ENCODE measurements at places on chromosomes 7 and 10.

DNA sequence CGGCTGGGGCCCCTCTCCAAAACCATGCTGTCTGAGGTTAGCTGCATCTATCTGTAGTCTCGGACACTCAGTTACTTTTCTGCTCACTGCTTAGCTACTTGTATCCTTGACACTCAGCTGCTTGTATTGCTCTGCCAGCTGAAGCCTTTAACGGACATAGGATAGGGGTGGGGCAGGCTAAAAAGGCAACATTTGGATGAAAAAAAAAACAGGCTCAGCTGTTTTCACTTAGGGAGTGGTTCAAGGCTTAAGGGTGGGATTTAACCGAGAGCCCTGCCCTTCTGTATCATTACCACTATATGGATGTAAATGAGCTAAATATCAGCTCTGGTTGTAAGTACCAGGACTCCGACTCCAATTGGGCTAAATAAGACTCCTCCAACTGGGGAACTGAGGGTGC lies 28.6 kb downstream of the LSMEM1 start:
- no peak for DNase-seq

DNA sequence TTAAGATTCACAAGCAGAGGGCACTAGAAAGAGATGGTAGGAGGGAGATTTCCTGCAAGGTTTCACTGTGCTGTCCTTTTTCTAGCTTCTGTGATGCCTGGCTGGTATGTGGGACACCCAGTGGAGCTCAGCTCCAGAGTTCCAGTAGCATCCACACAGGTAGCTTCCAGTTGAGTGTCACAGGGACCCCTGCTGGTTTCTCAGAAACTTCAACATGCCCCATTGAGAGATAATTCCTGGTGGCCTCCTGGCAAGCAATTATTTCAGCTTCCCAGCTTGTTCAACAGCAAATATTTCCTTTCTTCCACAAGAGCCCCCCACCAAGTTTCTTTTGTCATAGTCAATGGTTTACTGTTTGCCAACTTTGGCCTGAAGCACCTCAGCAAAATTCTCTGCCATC lies 858.7 kb downstream of the REEP3 start:
- peak; percentile 49 for DNase-seq

- no peak for DNase-seq
Measured at GRCh38 chr10:75922435-75922834, 491.0 kb downstream of the LRMDA start.

DNA sequence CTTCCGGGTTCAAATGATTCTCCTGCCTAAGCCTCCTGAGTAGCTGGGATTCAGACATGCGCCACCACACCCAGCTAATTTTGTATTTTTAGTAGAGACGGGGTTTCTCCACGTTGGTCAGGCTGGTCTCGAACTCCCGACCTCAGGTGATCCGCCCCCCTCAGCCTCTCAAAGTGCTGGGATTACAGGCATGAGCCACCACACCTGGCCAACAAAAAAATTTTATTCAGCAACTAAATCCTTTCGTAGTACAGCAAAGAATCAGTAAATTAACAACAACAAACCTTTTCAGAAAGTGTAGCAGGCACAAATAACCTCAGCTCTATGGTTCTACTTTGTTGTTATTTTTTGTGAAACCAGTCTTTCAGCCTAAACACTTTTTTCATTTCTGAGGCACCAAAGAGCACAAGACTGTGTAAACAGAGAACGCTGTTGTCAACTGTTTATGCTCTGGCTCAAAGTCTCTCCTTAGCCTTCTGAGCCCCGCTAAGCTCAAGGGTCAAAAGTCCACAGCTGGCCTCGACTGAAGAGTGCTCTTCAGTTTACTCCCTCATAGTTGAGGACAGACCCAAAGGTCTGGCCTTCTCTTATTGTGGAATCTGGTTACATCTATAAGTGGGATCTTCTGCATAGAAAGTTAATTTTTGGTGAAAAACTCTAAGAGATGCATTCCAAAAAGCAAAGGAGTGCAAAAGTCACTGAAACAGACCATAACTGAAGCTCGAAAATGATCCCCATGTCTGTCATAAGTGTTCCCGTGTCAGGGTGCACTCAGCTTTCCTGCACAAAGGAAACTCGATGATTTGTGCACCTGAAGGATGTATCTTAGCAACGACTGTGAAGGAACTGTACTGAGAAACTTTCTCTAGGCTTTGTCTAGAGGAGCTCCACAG lies 24.6 kb upstream of the DDX50 start:
- DNase-seq: peak; percentile 65

- no peak for DNase-seq
Measured at GRCh38 chr7:102253973-102254370, 32.7 kb upstream of the SH2B2 start.

DNA sequence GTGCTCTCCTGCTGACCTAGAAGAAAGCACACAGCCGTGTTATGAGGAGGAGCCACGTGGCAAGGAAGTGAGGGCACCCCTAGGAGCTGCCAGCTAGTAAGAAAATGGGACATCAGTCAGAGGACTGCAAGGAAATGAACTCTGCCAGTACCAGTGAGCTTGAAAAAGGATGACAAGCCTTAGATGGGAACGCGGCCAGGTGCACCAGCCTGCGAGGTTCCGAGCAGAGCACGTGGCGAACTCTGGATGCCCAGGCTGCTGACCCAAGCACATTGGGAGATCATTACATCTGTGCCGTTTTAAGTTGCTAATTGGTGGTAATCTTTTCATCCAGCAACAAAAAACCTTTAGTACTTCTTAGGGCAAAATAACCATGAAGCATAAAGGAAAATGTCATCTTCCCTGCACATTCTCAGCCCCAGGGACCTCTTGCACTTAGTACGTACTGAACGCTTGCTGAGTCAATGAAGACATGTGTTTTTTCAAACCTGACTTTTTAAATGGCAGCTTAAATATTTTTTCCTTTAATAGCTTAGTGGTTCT lies 69.4 kb downstream of the AMZ1 start:
- no peak for DNase-seq

DNA sequence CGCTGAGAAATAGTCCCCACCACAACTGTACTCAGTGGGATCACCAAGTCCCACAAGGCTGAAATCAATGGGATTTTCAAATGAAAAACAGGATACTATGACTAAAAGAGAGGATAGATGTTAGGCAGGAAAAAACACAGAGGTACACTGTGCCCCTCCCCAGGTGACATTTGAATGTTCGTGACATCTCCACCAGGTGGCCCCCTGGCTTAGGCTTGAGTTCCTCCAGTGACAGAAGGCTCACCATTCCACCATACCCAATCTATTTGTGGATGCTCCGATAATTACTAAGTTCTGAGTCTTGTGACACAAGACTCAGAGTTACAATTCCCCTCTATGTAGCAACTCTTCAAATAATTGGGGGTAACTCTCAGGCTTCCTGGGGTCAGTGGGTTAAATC lies 77.5 kb upstream of the KCNMA1 start:
- no peak for DNase-seq

- DNase-seq: peak; percentile 97
Measured at GRCh38 chr10:110918643-110919348, at the start of gene BBIP1. BBIP1 (minus strand) TSS chr10:110919180; CDS start chr10:110918157, 1,023 bp downstream.

GRCh38 chr7:75649462-75649861 lies 89.3 kb downstream of the HIP1 start:
- peak; percentile 84 for DNase-seq

DNA sequence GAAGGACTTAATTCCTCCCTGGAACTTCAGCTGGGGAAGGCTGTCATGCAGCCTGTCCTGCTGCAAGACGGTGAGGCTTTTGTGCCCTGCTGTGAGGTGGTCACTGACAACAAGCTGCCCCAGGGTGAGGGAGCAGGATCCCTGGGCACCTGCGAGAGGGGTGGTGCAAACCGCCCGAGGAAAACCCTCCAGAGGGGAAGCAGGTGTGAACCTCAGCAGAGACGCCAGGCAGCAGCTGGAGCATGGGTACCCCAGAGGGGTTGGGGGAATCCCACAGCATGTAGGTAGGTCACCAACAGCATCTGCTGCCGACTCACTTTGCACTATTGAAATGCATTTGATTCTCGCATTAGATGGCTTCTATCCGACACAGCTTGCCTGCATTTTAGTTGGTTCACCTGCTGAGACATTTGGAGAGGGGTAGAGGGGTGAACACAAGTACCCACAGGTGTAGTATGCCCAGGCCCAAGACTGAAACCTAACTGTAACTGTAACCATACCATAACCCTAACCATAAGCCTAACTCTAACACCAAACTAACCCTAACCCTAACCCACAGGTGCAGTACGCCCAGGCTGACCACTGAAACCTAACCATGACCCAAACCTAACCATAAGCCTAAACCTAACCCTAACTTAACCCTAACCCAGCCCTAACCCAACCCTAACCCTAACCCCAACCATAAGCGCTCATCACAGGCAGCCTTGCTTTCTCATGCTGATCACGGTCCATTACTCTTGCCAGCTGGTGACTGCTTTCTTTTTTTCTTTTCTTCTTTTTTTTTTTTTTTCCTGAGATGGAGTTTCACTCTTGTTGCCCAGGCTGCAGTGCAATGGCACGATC lies 85.9 kb downstream of the ELFN1 start:
- no peak for DNase-seq

GRCh38 chr7:8155836-8156235 lies 106.1 kb downstream of the ICA1 start:
- peak; percentile 85 for DNase-seq

- no peak for DNase-seq
Measured at GRCh38 chr7:125061776-125062397, 132.3 kb upstream of the POT1 start.

- DNase-seq: no peak
Measured at GRCh38 chr7:141366091-141366621, 185.1 kb upstream of the AGK start.

- no peak for DNase-seq
Measured at GRCh38 chr10:101840102-101840684, 3.4 kb downstream of the KCNIP2 start.

- DNase-seq: no peak
Measured at GRCh38 chr10:96651998-96652431, 65.2 kb upstream of the TM9SF3 start.

GRCh38 chr10:113225903-113226302 lies 275.9 kb downstream of the TCF7L2 start:
- no peak for DNase-seq

DNA sequence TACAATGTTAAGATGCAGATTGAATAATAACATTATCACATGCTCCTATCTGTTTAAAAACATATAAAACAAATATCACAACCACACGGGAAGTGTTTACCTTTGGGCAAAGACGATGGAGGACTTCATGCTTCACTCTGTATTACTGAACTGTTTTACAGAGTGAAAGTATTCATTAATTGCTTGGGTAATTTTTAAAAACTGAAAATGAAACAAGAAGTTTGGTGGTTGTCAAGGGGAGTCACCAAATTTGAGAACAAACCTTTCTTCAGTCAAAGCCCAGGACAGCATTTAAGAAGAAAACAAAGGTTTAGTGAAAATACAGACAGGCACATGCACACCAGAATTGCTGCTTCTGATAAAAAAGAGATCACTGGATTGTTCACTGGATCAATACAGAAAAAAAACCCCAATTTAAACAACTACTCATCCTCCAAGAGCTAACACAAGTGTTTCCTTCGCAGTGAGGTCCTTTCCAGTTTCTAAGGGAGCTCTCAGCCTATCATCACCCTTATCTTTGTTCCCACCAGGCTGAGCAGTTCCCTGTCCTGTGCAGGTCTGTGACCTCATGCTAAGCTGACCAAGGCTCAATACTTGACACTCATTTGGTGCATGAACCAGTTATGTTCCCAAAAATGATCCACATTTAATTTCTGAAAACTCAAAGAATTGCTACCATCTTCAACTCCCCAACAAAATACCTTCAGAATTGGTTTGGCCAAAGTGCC lies 8.8 kb downstream of the PARP12 start:
- no peak for DNase-seq

- no peak for DNase-seq
Measured at GRCh38 chr7:17347401-17347800, 48.9 kb downstream of the AHR start.

- DNase-seq: no peak
Measured at GRCh38 chr10:4227586-4227985, 442.6 kb upstream of the KLF6 start.

DNA sequence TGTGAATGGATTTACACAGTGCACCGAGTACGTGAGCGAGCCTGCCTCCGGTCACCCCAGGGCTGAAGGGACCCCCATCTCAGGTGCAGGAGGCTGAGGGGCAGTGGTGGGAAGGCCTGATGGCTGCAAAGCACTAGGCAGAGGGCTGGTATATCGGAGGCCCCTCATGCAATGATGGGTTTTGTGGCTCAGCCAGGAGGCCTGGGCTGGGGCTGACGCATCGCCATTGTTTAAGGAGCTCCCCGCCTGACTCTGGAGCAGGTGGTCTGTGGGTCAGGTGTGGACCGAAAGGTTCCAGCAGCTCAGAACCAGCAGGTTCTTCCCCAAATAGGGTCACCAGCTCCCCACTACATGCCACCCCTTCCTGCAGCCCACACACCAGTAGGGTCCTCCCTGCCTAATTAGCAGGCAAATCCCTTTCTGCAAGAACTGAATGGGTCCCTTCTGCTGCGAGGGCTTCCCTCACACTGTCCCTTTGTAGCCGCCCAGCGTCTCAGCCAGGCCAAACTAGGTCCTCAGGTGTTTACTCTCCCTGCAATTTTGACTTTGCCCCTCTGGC lies 33.0 kb downstream of the OAT start:
- DNase-seq: no peak

DNA sequence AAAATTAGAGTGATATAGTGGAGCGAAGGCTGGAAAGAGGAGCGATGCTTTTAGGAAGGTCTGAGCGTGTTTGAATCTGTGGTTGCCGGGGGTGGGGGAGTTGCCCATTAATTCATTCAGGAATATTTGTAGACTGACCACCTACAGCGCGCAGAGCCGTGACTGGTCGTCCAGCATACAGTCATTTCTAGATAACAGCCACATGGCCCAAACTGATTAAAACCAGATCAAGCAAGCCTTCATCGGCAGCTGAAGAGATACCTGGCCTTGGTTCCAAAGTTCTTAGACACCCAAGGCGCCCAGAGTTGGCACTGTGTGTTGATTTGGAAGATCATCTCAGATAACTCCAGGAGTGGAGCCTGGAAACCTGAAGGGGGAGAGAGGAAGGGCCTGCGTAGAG lies 1.7 kb downstream of the PROSER2 start:
- DNase-seq: peak; percentile 55

DNA sequence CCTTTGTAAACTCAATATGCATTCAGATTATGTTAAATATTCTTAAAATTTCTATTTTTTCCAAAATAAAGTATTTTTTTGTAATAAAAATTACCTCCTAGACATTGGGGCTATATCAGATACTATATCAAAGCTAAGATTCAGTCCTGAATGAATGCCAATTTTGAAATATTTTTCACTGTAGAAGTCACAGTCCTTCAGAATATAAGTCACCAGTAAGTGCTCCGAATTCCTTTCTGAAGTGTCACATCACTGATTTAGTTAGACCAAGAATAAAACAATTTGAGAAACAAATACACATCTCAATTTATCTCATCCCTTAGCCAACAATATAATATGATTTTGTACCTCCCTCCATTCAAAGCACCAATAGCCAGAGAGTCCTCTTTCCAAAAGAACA lies 33.9 kb upstream of the GSAP start:
- DNase-seq: no peak

GRCh38 chr10:119448628-119449584 lies 93.6 kb downstream of the RGS10 start:
- DNase-seq: no peak

All from left lobe of liver (tissue), 2 donors.